ENCODE measurements at places on chromosomes 2 and 18. TPM values are rescaled to one million over a fixed set of nuclear protein-coding genes. Genes with fewer than 3 reads are reported as not detected.
A peak's percentile ranks its signal among the peaks of the same experiment; 100 is the strongest.

- no peak for DNase-seq
- H3K36me3 ChIP-seq: no peaks in the 10 kb centered on the region
- peaks cover 13% of the 10 kb centered on the region for H3K27me3 ChIP-seq
- no peak overlapping the region for H3K4me3 ChIP-seq
Measured at GRCh38 chr2:230999477-230999876, 3.6 kb downstream of the SPATA3 start.

GRCh38 chr18:72161691-72162090 lies 382.5 kb downstream of the CBLN2 start:
- DNase-seq: no peak
- no peaks in the 10 kb centered on the region for H3K4me1 ChIP-seq
- H3K36me3 ChIP-seq: no peaks in the 10 kb centered on the region

GRCh38 chr2:9473308-9473984 lies 905 bp upstream of the IAH1 start:
- H3K4me3 ChIP-seq: peak overlapping the region; percentile 68
- no peak for DNase-seq
- H3K4me1 ChIP-seq: peaks cover 38% of the 10 kb centered on the region
- H3K36me3 ChIP-seq: peaks cover 6% of the 10 kb centered on the region
- no peaks in the 10 kb centered on the region for H3K27me3 ChIP-seq

- H3K27ac ChIP-seq: no peak overlapping the region
- no peaks in the 10 kb centered on the region for H3K27me3 ChIP-seq
- no peaks in the 10 kb centered on the region for H3K36me3 ChIP-seq
- H3K4me3 ChIP-seq: no peak overlapping the region
Measured at GRCh38 chr2:150610670-150611279, 123.3 kb upstream of the RND3 start.

DNA sequence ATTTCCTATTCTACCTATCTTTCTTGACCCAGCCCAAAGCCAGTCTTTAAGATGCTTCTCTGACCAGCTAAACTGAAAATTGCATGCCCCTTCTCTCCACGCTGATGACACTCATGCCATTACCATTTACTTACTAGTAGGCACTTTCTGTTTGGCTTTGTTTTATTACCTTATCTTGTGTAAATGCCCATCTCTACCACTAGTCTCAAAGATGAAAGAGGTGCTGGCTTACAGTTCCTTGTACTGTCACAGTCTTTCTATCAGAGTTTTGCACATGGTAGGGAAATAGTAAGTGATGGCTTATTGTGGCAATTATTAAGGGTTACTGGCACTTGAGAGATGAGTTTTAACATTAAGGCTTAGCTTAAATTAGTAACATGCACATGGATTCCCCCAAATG lies 352.1 kb downstream of the RBM43 start:
- no peaks in the 10 kb centered on the region for H3K27me3 ChIP-seq
- no peak for DNase-seq
- H3K4me3 ChIP-seq: no peak overlapping the region
- H3K27ac ChIP-seq: no peak overlapping the region

- H3K4me1 ChIP-seq: no peaks in the 10 kb centered on the region
- no peaks in the 10 kb centered on the region for H3K36me3 ChIP-seq
- no peak overlapping the region for H3K27ac ChIP-seq
- H3K4me3 ChIP-seq: no peak overlapping the region
- no peak for DNase-seq
Measured at GRCh38 chr18:73780218-73780617, 367.4 kb downstream of the FBXO15 start.

- H3K4me3 ChIP-seq: no peak overlapping the region
- H3K4me1 ChIP-seq: no peaks in the 10 kb centered on the region
- no peak for DNase-seq
Measured at GRCh38 chr2:238502088-238502810, 75.5 kb downstream of the ASB1 start.

IL37 gene
- polyA plus RNA-seq: not detected

HOXD3 gene
- not detected for polyA plus RNA-seq

DNA sequence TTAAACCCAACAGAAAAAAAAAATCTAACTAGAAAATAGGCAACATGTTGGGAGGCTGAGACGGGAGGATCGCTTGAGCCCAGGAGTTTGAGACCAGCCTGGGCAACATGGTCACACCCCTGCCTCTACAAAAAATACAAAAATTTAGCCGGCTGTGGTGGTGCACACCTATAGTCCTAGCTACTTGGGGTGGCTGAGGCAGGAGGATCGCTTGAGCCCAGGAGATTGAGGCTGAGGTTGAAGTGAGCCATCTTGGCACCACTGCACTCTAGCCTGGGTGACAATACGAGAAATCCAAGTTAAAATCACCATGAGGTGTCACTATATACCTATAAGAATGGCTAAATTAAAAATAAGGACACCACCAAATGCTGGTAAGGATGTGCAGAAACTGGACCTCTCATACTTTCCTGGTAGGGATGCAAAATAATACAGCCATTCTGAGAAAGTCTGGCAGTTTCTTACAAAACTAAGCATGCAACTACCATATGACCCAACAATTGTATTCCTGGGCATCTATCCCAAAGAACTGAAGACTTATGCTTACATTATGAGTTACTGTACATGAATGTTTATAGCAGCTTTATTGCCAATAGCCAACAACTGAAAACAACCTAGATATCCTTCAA lies 2.2 kb downstream of the SEPTIN10 start:
- no peak overlapping the region for H3K4me3 ChIP-seq
- H3K36me3 ChIP-seq: no peaks in the 10 kb centered on the region
- peaks cover 37% of the 10 kb centered on the region for H3K27me3 ChIP-seq

KIF1A gene
- polyA plus RNA-seq: not detected

DNA sequence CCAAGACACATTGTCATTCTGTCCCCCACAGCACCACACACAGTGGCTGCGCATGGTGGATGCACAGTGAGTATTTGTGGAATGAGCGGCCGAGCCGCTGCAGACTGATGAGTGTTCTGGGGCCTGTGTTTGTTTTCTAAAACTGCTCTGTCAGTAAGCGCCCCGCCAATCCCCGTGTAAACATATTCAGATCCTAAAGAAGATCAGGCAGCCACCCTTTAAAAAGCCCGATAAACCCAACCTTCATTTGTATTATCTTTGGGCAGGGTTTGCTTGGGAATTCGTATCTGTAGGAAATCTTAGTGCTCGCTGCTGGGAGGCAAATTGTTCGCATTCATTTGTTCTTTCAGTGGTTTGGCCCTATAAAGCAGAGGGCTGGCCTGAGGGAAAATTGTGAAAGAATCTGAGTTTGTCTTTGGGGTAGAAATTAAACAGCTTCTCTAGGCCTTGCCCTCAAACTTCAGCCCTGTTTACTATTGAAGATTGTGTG lies 68.6 kb downstream of the TGOLN2 start:
- H3K4me1 ChIP-seq: no peaks in the 10 kb centered on the region
- H3K27me3 ChIP-seq: no peaks in the 10 kb centered on the region
- no peak overlapping the region for H3K27ac ChIP-seq
- H3K36me3 ChIP-seq: no peaks in the 10 kb centered on the region
- no peak overlapping the region for H3K4me3 ChIP-seq
- no peak for DNase-seq

GRCh38 chr2:141316606-141317005 lies 814.2 kb downstream of the LRP1B start:
- no peak for DNase-seq
- H3K27me3 ChIP-seq: no peaks in the 10 kb centered on the region
- no peak overlapping the region for H3K4me3 ChIP-seq
- no peaks in the 10 kb centered on the region for H3K36me3 ChIP-seq
- H3K27ac ChIP-seq: no peak overlapping the region

GRCh38 chr2:134952608-134953007 lies 34.0 kb downstream of the CCNT2 start:
- H3K27me3 ChIP-seq: no peaks in the 10 kb centered on the region
- peaks cover 8% of the 10 kb centered on the region for H3K4me1 ChIP-seq
- no peak overlapping the region for H3K4me3 ChIP-seq
- peaks cover 87% of the 10 kb centered on the region for H3K36me3 ChIP-seq
- no peak overlapping the region for H3K27ac ChIP-seq

GRCh38 chr2:237156031-237156856 lies 70.6 kb downstream of the COPS8 start:
- H3K27ac ChIP-seq: no peak overlapping the region
- no peaks in the 10 kb centered on the region for H3K27me3 ChIP-seq
- H3K36me3 ChIP-seq: no peaks in the 10 kb centered on the region
- H3K4me1 ChIP-seq: no peaks in the 10 kb centered on the region

DNA sequence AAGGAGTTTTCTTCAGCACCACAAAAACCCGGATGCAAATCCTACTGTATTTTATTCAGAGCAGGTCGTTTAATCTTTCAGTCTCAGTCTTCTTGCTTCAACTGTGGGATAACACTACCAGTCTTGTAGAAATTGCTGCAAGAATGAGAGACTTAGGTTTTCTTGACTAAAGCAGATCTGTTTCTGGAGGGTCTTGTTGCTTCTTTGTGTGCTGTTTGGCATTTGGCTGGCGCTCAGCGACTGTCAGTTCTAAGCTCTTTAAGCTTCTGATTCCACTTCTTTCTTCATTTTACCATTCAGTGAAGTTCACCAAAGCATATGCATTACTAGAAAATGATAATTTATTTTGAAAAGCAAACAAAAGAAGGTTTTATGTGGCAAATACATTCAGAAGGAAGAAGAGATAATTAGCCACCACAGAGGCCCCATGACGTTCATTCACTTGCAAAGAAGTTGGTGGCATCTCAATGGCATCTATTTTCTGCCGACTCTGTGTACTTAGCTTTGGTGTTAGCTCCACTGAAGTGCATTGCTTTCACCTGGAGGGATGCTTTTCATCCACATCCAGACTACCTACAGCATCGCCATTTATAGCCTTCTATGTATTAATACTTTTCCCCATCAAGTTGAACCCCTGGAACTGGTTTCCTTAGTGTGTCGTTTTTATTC lies 53.7 kb downstream of the TRIB2 start:
- H3K4me3 ChIP-seq: no peak overlapping the region
- H3K27ac ChIP-seq: no peak overlapping the region
- peaks cover 5% of the 10 kb centered on the region for H3K27me3 ChIP-seq

GRCh38 chr2:219180961-219181360 lies 2.9 kb downstream of the RETREG2 start:
- H3K27ac ChIP-seq: no peak overlapping the region
- no peak overlapping the region for H3K4me3 ChIP-seq
- peaks cover 41% of the 10 kb centered on the region for H3K4me1 ChIP-seq

CNDP1 gene
- not detected for polyA plus RNA-seq

GRCh38 chr2:83528767-83529166 lies 930.3 kb downstream of the SUCLG1 start:
- no peaks in the 10 kb centered on the region for H3K36me3 ChIP-seq
- DNase-seq: no peak
- H3K4me1 ChIP-seq: no peaks in the 10 kb centered on the region

MCEE gene
- polyA plus RNA-seq: 30.3 TPM

DNA sequence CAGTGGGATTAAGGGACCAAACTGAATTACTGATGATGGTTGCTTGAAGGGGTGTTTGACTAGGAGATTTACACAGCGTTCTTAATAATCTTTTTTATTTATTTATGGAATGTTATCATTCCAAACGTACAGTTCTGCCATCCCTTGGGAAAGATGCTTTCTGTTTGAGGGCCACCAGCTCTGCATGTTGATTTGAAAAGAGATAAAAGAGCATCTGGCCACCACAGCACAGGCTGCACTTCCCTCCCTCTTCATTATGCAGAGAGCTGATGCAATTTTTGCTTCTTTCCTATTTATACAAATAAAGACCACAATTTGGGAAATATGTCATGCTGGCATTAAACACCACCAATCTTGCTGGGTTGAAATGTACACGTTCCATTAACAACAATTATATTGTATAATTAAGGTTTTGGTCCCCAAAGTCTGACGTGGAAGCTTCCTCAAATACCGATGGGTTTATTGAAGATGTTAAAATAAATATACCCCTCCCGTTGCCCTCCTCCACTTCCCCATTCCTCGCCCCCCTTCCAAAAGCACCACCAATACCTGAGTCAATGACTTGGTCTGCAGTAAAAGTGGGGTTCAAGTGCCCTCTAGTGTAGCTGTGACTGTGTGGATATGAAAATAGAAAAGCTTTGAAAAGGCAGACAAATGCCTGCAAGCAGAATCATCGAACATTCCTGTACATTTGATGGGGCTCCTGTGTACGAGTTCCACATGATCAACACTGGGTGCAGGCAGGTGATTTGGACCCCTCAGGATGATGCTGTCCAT lies 211.9 kb downstream of the HRH4 start:
- H3K4me1 ChIP-seq: no peaks in the 10 kb centered on the region
- no peak for DNase-seq
- no peak overlapping the region for H3K27ac ChIP-seq
- H3K4me3 ChIP-seq: no peak overlapping the region
- H3K27me3 ChIP-seq: no peaks in the 10 kb centered on the region
- no peaks in the 10 kb centered on the region for H3K36me3 ChIP-seq

RBM44 gene
- polyA plus RNA-seq: 0.21 TPM

DNA sequence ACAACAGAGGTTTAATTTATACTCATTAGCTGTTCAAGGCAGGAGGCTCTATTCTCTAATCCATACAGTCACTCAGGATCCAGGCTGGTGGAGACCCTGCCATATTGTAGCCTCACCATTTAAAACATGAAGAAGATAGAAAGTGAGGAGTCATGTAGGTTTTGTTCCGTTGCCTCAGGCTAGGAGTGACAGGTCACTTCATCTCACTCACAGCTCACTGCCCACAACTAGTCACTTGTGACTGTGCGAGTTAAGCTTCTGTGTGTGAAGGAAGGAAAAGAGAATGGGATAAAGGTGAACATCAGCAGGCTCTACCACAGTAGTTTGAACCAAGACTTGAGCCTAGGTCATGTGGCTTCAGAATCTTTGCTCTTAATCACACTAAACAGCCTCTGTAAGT lies 9.0 kb upstream of the IGFBP2 start:
- H3K4me3 ChIP-seq: no peak overlapping the region
- no peaks in the 10 kb centered on the region for H3K36me3 ChIP-seq
- H3K27me3 ChIP-seq: no peaks in the 10 kb centered on the region
- no peak for DNase-seq
- H3K27ac ChIP-seq: no peak overlapping the region

TCF7L1 gene
- polyA plus RNA-seq: not detected

NEUROD1 gene
- polyA plus RNA-seq: not detected

ADCYAP1 gene
- polyA plus RNA-seq: not detected

CEP68 gene
- 27.8 TPM for polyA plus RNA-seq

DNA sequence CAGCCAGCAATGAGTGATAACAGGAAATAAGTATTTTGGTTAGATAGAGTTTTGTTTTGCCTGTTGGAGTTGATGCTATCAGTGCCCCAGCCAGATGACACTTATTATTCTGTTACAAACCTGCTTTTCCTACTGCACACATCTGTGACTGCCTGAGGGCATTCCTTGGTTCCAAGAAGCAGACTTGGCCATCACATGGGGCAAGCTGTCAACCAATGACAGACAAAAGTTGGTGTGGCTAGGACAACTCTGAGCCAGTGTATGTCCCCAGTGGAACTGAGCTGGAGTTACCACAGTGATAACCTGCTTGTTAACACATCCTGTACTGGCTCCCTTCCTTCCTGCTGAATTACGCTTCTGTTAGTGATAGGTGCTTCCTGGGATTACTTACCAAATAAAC lies 54.5 kb downstream of the FAM171B start:
- H3K4me3 ChIP-seq: no peak overlapping the region
- DNase-seq: no peak
- no peaks in the 10 kb centered on the region for H3K36me3 ChIP-seq
- no peaks in the 10 kb centered on the region for H3K27me3 ChIP-seq
- no peaks in the 10 kb centered on the region for H3K4me1 ChIP-seq
